ENCODE measurements at places on chromosomes 16 and 17.

DNA sequence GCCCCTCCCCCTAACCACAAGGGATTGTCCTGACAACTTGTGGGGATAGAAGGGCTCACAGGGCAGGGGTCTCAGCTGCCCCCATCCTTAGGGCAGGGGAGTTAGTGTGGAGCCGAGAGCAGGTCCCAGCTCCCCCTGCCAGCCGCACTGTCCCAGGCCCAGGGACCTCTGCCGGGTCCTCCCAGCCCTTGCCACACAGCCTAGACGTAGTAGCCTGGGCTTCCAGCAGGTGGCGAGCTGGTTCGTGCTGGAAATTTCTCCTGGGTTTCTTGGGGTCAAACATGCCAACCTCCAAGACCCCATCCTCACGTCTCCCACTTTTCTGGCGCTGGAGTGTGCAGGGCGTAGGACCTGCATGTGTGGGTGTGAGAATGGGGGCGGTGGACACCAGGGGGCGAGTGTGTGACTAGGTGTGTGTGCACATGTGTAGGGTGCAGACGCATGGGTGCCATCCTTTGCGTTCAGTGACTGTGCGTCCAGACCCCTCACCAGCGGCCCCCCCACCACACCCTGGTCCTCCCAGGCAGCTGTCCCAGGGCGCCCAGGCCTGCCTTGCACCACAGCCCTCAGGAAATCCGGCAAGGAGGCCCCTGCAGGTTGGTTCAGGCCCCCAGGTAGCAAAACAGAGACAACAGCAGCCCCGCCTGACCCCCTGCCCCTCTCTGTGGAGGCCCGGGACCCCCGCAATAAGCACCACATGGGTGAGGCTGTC lies 29.5 kb downstream of the SBK1 start:
- no peak for DNase-seq

DNA sequence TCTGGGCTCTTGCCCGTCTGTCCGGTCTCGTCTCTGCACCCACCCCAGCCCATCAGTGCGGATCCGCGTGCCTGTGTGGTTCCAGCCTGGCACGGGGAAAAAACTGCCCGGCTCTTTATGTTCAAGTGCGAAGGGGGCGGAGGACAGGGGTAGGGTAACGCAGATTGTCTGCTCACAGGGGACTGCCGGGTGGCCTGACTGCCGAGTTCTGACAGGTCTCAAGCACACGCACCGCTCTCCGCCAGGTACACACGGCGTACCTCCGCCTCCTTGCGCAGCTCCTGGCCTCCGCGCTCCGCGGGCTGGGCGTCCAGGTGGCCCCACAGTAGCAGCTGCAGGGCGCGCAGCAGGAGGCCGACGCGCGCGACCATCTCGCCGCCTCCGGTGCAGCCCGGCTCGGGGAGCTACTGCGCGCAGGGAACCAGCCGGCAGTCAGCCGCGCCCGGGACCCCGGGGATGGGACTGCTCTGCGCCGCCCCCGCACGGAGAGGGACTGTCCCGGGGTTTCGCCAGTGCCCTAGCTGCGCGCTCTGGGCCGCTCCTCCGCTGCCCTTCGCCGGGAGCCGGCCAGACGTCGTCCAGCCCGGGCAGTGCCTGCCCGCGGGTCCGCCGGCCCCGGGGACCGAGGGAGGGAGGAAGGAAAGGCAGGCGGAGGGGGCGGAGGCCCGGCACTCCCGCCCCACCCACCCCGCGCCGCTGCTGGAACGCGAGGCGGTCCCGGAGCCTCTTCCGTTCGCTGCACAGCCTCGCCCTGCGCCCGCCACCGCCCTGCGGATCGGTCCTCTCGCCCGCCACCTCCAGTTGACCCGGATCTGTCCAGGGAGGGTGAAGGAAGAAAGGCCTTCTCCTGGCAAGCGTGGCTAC lies at the start of gene MMP28:
Gene MMP28, minus strand, starts transcription at position 635 of the 864 bp plus-strand sequence. Its CDS starts 264 bp downstream, at position 371.
- peak; percentile 46 for DNase-seq

- DNase-seq = no peak
Observed at GRCh38 chr16:11181899-11182279, 74.1 kb downstream of the SOCS1 start.

DNA sequence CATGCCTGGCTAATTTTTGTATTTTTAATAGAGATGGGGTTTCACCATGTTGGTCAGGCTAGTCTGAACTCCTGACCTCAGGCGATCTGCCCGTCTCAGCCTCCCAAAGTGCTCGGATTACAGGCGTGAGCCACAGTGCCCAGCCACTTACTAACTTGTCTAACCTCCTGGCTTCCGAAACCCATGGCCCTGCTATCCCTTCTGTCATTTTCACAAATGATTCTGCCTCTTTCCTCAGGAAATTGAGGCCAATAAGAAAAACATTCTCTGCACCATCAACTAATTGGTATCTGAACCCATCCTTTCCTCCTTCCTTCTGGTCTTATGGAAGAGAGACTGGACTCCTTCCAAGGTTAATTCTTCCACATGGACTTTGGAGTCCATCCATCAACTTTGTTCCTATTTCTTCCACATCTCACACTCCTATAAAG lies 27.9 kb upstream of the TNRC6A start:
- no peak for DNase-seq

DNA sequence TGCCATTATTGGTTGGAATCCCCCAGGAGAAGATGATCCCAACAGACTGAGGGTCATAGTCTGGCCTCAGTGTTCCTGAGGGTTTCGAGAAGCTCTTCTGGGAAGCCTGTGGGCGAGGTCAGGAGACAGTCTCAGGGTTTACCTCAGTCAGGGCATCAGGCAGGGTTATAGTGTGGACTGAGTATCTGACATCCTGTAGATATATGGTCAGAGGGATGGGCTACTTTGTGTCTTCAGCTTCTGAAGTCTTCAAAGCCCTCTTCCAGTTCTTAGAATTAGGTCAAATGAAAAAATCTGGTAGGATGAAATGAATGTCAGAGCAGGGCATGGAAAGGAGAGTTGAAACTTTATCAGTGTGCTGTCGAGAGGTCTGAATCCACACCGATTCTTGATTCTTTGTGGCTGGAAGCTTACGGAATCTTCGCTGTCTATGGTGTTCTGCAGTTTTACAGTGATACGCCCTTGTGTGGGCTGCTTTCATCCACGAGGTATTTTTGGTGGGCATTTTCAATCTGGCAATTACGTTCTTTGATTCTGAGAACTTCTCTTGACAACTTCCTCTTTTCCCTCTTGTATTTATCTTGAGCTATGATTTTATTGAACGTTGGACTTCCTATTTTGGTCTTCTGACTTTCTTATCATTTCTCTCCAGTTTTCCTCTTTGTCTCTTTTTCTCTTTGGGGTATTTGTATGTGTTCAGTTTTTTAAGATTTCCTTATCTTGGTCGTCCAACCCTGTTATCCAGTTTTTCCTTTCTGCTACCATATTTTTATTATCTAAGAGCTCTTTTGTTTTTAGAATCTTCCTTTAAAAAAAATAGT lies 30.4 kb downstream of the BPTF start:
- no peak for DNase-seq

GRCh38 chr16:86120201-86121192 lies 221.5 kb downstream of the IRF8 start:
- no peak for DNase-seq

- no peak for DNase-seq
Observed at GRCh38 chr17:48515925-48516900, 14.6 kb downstream of the HOXB1 start.

DNA sequence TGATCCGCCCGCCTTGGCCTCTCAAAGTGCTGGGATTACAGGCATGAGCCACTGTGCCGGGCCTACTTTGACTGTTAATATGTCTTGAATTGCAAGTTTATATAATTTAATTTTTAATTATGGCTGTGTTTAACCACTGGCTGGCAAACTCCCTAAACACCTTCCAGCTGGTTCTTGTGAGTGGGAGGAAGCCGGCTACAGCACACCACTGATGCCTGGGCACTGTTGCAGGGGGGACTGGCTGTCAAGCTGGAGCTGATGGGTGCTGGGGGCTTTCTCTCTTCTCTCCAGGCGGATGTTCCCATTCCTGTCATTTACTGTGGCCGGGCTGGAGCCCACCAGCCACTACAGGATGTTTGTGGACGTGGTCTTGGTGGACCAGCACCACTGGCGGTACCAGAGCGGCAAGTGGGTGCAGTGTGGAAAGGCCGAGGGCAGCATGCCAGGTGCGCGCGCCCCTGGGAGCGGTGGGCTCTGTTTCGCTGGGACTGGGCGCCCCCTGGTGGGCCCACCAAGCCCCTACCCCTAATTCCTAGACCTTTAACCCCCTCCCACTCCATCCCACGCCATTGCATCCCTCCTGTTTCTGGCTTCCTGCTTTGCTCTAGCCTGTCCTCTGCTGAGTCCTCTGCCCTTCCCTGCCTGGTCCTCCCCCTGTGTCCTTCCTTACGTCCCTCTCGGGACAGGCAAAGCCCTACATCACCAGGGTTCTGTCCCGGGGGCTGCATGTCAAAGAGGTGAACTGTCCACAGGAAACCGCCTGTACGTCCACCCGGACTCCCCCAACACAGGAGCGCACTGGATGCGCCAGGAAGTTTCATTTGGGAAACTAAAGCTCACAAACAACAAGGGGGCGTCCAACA lies 9.5 kb downstream of the TBX21 start:
- DNase-seq = no peak

GRCh38 chr17:81331527-81332043 lies 36.5 kb upstream of the SLC38A10 start:
- DNase-seq = no peak

GRCh38 chr17:82324566-82325285 lies 7.3 kb upstream of the CD7 start:
- DNase-seq = no peak

DNA sequence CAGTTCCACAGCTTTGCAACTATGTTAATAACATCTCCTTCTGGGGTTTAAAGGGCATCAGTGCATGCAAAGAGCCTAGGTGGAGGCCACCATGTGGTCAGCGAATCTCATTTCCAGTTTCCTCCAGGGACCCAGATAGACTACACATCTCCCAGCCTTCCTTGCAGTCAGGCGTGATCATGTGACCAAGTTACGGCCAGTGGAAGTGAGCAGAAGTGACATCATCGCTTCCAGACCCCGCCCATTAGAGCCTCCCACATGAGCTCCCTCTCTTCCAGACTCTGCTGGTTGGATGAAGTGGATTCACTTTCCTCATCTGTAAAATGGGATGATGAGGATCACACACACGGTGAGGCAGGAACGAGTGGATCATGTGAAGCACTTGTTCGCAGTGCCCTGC lies 27.4 kb upstream of the KDM8 start:
- no peak for DNase-seq

GRCh38 chr17:83103200-83103942 lies 24.0 kb downstream of the METRNL start:
- DNase-seq = no peak

DNA sequence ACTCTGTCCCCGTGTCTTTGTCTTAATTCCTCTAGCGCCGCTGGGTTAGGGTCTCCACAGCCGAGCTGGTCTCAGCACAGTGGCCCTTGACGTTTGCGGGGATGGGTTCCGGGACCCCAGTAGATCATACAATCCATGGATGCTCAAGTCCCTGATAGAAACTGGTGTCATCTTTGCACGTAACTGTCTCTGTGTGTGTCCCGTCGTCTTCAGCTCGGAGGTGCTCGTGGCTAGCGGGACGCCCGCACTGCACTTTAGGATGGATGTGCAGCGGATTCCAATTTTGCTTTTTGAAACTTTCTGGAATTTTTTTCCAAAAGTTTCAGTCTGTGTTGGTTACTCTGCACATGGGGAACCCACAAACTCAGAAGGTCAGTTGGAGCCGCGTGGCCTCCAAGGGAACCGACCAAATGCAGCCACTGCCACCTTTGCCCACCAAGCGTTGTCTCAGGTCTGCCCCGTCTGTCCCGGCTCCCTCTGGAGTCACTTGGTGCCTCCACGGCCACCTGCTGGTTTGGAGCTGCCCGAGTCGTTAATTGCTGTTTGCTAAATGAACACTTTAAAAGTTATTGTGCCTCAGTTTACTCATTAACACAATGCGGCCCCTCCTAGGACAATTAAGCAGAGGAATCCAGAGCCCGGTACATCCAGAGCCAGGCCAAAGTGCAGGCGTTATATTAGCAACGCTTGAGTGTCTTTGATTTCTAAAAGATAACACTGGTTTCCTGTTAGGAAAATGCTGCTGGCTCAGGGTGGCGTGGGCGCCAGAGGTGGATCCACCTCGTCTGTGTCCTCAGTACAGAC lies 5.3 kb upstream of the DPEP1 start:
- DNase-seq = no peak

- no peak for DNase-seq
Observed at GRCh38 chr16:28042811-28043210, 20.7 kb downstream of the GSG1L start.

- DNase-seq = no peak
Observed at GRCh38 chr16:83907111-83907510, 8.2 kb downstream of the MLYCD start.

DNA sequence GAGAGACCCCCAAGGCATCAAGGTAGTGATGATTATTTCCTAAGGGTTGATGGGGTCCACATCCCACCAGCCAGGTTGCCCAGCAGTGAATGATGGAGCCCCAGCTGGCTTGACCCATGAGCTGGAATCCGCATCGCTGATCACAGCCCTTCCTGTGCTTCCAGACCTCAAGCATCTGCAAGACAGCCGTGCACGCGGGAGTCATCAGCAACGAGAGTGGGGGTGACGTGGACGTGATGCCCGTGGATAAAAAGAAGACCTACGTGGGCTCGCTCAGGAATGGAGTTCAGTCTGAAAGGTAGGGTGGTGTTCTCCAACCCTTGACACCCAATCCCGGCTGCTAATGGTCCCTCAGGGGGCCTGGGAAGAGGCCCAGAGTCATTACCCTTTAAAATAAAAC lies 69.3 kb downstream of the CRISPLD2 start:
- DNase-seq = no peak

DNA sequence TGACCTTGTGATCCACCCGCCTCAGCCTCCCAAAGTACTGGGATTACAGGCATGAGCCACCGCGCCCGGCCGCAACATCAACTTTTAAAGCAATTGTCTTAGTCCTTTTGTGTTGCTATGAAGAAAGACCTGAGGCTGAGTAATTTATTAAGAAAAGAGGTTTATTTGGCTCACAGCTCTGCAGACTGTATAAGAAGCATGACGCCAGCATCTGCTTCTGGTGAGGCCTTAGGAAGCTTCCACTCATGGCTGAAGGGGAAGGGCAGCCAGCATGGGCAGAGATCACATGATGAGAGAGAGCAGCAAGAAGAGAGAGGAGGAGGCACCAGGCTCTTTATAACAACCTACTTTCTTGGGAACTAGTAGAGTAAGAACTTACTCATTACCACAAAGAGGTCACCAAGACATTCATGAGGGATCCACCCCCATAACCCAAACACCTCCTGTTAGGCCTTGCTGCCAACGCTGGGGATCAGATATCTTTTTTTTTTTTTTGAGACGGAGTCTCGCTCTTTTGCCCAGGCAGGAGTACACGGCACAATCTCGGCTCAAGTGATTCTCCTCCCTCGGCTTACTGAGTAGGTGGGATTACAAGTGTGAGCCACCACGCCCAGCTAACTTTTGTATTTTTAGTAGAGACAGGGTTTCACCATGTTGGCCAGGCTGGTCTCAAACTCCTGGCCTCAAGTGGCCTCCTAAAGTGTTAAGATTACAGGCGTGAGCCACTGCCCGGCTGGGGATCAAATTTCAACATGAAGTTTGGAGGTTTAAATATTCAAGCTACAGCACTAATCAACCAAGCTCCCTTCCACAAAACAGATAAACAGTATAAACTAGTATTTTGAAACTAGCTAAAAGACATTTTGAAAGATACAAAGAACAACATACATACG lies 21.4 kb upstream of the GPT2 start:
- DNase-seq = no peak

- DNase-seq = no peak
Observed at GRCh38 chr16:17509194-17509593, 38.4 kb upstream of the XYLT1 start.

Measured in vagina (tissue), 2 donors.